Muscle of arm (tissue), 14 donors: ENCODE measurements at places on chromosomes 2 and 18. TPM values are rescaled to one million over a fixed set of nuclear protein-coding genes. Genes with fewer than 3 reads are reported as not detected.

The ARHGAP28 gene
- 32.3 TPM for polyA plus RNA-seq

GRCh38 chr2:26974352-26974751, 3.9 kb downstream of the MAPRE3 start:
- DNase-seq: no peak

The ORMDL1 gene
- 81.0 TPM for polyA plus RNA-seq

GRCh38 chr2:221125691-221126090, 446.4 kb downstream of the EPHA4 start:
- no peak for DNase-seq

The SKOR2 gene
- not detected for polyA plus RNA-seq

The RSAD2 gene
- polyA plus RNA-seq: 3.4 TPM

The PIGN gene
- polyA plus RNA-seq: 21.3 TPM

DNA sequence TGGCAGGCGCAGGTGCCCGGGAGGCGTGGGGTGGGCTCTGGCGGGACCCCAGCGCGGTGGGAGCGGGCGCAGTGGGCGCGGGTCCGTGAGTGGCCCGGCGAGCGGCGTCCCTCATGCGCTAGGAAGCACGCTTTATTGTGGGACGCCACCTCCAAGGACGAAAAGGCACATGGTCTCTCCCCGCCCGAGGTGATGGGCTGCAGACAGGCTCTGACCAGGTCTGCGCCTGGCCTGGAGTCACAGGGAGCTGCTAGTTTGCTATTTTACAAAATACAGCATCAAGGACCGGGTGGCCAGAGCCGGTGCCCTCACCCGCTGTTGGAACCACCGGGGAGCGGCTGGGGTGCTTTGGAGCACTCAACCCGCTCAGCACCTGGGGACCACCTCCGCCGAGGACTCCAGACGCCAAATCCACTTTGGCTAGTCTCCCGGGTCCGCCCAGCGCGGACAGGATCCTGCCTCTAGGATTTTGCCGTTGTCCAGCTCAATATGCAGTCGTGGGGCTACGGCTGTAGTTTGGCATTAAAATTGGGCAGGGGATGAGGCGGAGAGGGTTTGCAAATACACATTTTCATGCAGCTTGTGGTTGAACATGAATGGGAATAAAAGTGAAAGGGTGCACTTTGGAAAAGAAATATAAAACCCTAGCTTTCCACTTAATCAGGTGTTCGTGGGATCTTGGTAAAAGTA, 65.4 kb downstream of the LRRFIP1 start:
- no peak for DNase-seq

- no peak for DNase-seq
Observed at GRCh38 chr2:28377195-28377816, 15.4 kb upstream of the FOSL2 start.

DNA sequence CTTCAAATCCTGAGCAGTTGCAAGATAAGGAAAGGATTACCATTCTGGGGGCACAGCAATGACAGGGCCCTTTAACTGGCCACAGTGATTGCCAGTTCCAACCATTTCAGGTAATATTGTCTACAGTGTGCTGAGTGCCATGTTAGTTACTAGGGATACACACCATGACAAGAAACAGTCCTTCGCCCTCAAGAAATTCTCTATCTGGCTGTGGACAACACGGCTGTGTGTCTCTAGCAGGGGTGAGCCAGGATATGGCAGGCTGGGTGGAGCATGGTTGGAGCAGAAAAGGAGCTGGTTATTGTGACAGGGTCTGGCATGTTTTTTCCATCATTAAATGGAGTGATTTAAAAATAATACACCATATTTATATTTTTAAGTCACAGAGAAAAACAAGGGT, 31.0 kb downstream of the TSPYL6 start:
- DNase-seq: no peak

The MEP1B gene
- not detected for polyA plus RNA-seq

The DOK6 gene
- polyA plus RNA-seq: 3.2 TPM

DNA sequence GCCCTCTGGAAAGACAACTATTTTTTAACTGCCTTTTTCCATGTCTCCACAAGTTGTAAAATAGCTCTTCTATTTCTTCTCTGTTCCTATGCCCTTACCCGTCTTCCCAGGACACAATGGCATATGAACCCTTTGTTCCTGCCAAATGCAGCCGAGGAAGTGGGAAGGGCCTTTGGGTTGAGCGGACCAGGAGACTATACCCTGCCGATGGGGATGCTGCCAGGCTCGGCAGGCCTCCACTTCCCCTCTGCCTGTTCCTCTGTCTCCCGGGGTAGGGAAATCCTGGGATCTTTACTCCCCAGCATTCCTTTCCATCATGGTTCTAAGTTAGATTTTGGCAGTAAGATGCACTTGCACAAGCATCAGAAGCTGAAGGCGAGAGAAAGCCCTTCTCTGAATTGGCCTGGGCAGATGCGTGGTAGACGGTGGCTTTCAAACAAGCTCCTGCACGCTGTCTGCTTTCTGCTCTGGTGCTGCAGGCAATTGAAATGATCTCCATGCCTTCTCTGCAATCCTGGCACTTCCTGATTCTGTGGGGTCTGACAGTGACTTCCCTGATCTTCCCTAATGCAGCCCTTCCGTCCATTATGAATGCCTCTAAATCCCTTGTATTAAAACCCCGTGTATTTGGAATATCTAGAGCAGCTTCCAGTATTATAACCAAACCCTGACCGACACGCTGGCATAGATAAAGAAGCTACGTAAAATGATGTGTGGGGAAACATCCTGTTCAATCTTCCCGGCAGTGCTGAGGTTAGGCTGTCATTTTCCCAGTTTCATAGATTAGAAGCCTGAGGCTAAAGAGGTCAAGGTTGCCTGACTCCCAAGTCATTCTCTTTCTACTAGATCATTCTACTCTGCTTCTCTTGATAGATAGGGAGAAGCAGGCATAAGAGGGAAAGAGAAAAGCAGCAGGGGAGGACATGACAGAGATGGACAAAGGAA, 69.8 kb downstream of the MCFD2 start:
- DNase-seq: no peak

The BZW1 gene
- polyA plus RNA-seq: 150 TPM

The HOXD8 gene
- 46.1 TPM for polyA plus RNA-seq

DNA sequence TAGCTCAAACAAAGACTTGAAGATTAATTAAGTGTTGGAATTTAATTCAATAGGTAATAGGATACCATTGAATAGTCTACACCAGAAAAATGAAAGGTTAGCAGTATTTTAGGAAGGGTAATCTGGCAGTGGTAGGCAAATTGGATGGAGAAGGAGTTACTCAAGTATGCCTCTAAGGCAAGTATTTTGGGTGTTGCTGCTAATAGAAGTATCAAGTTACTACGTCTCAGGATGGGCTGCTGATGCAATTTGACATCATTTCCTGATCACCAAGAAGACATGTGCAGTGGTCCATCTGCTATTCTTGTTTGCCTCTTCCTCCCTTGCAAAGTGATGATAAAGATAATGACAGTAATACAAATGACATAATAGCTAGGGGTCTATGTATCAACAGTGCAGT, 485.3 kb downstream of the TGIF1 start:
- no peak for DNase-seq

The NEU2 gene
- not detected for polyA plus RNA-seq

DNA sequence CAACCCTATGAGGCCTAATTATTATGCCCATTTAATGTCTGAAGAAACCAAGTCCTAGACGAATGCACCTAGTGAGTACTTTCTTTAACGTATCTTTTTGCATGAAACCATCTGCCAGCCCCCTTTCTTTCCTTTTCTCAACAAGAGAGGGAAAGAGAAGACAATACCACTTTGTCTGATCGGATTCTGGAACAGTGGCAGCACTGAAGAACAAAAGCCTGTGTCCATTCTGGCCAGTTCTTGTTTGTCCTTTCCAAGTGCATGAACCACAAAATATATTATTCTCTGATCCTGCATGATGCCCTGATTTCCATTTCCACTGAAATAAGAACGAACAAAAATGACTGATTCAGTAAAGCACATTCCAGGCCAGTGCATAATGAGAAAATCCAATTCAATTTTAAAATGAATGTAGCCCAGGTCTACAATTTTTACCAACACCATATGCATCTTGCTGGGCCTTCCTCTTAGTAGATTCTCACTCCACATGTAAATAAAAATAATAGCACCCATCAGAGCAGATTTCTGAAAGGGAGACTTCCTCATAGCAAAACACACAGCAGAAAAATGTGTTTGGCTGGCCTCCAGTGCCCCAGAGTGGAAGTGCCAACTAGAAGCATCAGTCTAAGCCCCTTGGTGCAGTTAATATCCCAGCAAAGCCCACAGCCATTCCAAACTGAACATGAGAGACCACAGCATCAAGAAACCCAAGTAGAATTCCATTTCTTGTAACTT, 422.6 kb upstream of the ID2 start:
- DNase-seq: no peak
